ENCODE measurements at places on chromosomes 1 and 21.

- no peak for DNase-seq
Measured at GRCh38 chr21:16370186-16370585, 640.4 kb downstream of the USP25 start.

DNA sequence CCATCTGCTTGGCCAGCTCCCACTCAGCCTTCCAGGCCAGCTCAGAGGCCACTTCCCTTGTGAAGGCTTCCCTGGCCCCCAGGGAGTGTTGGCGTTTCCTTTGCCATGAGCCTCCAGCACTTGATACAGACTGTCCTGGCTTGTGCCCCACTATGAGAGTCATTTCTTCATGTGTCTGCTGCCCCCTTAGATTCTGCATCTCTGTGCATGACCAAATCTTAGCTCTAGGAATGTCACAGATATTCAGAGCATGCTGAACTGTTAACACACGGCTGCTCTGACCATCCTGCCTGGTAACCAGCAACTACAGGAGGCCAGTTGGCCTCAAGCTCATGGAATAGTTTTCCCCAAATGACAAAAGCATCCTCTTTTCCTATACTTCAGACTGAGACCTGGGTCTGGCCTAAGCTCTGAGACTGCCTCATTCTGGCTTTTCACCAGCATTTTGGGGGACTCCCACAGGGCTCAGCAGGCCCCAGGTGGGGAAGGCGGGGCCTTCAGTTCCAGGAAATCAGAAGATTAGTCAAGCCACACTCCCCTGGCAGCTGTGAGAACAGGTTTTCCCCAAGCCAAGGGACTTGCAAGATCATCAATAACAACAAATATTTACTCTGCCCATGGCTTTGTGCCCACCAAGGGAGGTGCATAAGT is 182.6 kb upstream of the EDN2 start:
- DNase-seq: no peak

- DNase-seq: no peak
Measured at GRCh38 chr1:33736496-33736895, 127.4 kb upstream of the HMGB4 start.

DNA sequence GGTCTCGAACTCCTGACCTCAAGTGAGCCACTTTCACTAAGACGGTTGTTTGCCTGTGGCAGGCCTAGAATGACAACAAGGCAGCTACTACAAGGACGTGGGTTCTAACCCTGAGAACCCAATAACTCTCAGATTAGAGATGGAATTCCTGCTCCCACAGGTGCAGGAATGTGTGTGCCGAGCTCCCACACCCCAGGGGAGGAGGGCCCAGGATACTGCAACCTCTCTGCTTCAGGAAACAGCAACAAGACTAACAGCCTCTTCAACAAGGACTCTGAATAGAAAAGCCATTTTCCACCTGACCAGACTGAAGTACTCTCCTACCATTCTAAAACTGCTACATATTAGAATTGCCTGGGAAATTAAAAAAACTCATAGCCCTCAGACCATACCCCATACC is 4.9 kb downstream of the LSM10 start:
- DNase-seq: no peak

GRCh38 chr1:75908717-75909152 is 23.5 kb downstream of the ASB17 start:
- peak; percentile 80 for DNase-seq

DNA sequence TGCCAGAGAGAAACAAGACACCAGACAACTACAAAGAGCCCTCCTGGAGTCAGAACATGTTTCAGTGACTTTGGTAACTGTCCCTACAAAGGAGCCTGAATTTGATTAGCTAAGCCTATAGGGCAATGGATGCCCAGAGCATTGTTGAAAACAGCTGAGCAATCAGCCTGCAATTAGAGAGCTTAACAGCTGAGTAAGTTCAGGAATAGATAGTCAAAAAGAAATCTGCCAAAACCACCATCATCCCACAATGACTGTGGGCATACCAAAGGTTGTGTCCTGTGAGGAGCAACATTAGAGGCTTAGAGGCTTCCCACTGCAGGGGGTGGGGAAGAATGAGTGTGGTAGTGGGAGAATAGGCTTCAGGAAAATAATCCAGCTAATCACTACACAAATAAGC is 32.1 kb downstream of the SH3BP5L start:
- no peak for DNase-seq

DNA sequence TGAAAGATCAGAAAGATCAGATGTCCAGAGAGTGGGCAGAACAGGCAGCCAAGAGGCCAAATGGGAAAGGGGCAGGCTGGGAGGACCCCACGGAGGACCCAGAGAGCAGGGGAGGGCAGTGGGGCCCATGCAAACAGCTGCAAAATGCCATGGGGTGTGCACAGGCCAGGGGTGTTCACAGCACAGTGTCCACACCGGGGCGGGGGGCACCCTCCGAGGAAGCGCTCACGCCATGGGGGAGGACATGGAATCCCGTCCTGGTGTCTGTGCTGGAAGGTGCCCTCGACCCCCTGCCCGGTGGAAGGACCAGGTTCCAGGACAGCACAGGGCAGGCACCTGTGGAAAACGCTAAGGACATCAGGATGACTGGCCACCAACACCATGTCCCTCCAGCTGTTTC is 1.5 kb downstream of the INTS11 start:
- no peak for DNase-seq

DNA sequence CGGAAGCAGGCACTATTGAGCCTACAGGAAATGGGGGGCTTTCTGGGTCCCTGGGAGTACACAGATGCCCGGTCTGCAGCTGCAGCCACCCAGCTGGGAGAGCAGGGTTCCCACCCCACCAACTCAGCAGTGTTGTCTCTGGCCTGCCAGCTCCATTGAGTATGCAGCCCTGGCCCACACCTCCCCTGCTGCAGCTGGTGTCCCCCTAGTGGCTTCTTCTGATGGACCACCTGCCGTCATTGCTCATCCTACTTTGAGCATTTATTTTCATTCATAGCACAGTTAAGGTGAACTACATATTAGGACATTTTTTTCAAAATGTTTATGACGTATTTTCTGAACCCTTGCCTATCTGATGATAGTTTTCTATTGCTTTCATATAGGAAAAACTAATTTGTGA is 189.8 kb upstream of the LYPLAL1 start:
- peak; percentile 9 for DNase-seq

GRCh38 chr1:234962340-234962989 is 166.2 kb downstream of the TOMM20 start:
- DNase-seq: peak; percentile 61

GRCh38 chr1:95073446-95073845 is 695 bp upstream of the ALG14 start:
- DNase-seq: peak; percentile 54

- peak; percentile 72 for DNase-seq
Measured at GRCh38 chr1:181141431-181141910, 53.0 kb downstream of the IER5 start.

GRCh38 chr1:70552662-70553566 is 141.8 kb downstream of the CTH start:
- DNase-seq: no peak

- peak; percentile 85 for DNase-seq
Measured at GRCh38 chr1:1959840-1960479, 40.9 kb upstream of the TMEM52 start.

GRCh38 chr1:241048622-241049021 is 308.4 kb downstream of the RGS7 start:
- DNase-seq: no peak

DNA sequence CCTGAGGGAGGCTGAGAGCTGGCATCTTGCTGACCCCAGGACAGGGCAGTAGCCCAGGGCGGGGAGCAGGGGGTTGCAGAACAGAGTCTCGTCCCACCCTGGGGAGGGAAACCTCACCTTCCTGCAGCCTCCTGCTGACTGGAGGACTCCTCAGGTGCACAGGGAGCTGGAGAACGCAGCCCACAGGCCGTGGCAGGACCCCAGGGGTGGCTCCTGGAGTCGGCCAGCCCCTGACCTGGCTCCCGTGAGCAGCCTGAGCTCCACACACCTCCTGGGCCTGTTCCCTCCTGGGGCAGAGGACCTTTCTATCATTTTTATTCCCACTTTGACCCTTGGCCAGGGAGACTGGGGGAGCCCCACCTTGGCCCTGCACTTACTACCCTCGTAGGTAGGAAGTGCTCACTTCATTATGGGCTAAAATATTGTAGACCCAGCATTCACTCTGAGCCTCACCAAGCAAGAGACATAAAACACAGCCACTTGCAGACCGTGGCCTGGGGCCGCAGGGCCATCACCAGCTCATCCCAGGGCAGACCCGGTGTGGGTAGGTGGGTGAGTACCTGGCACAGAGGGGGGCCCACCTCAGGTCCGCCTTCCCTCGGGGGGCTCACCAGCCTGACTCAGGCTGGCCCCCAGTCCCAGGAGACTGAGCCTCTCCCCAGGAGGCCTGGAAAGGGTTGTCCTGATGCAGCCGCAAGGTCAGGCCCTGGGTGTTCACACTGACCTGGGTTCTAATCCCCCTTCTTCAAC is 287.3 kb upstream of the VAMP3 start:
- no peak for DNase-seq

- no peak for DNase-seq
Measured at GRCh38 chr1:221823149-221823548, 81.3 kb upstream of the DUSP10 start.

GRCh38 chr1:30693366-30693765 is 30.0 kb downstream of the MATN1 start:
- DNase-seq: no peak

DNA sequence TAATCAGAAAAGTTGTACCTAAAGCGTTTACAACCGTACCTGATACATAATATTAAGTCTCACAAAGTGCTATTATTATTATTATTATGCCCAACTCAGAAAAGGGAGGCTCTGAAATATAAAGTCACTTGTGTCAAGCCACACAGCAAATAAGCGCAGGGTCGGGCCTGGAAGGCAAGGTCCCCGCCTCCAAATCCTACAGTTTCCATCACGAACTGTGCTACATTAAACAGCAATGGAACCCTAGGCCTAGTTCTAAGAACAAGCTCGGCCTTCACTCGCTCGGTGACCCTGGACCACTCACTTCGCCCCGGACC is 549 bp downstream of the PARS2 start:
- no peak for DNase-seq

DNA sequence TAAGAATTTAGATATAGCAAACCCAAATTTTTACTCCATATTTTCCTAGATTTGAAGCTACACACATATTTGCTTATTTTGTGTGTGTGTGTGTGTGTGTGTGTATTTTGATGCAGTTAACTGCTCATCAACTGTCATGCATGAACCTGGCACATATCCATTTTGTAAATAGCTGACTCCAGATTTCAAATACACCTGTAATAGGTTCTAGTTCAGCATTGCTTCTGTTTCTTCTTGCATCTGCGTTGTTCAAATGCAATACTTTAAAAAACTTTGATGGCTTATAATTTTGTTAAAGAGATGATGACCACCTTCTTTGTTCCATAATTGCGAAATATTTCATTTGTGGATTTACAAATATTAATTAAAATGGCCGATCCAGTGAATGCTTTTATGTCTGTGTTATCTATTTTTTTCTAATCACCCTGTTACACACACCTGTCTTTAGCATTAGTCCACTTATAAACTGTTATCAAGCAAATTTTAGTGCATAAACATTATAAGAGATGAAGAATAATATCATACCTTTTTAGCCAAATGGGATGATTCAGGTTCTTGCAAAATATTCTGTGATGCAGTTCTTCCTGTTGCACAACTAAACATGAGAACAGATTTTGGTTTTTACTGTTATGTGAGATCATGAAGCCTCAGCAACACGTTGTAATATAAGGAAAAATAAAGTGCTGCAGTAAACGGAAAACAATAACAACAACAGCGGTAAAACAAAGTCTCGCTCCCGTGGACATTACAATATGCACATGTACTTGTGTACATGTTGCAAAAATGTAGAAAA is 12.7 kb upstream of the S100A11 start:
- DNase-seq: no peak

GRCh38 chr1:243550276-243550675 is 294.4 kb downstream of the SDCCAG8 start:
- no peak for DNase-seq

DNA sequence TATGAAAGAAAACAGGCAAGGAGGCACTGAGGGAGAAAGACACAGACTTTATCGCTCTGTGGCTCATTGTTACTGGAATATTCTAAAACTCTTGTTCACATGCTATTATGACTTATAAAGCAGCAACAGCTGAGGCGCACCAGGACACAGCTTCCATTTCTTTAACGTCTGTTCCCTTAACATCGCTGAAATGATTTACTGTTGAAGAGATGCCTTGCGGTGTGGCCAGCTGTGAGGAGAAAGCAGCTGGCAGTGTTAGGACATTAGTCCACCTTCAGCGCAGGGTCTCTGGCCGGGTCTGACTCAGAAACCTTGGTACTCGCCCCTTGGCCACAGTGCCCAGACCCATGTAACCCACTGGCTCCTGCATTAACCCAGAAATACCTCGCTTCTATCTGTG is 3.1 kb upstream of the PER3 start:
- DNase-seq: no peak

- DNase-seq: no peak
Measured at GRCh38 chr21:18769599-18769998, 366.0 kb upstream of the TMPRSS15 start.
